ENCODE measurements at places on chromosomes 5 and 9. TPM values are rescaled to one million over a fixed set of nuclear protein-coding genes. Genes with fewer than 3 reads are reported as not detected.

Gene SLC36A3
- total RNA-seq, result not detected

DNA sequence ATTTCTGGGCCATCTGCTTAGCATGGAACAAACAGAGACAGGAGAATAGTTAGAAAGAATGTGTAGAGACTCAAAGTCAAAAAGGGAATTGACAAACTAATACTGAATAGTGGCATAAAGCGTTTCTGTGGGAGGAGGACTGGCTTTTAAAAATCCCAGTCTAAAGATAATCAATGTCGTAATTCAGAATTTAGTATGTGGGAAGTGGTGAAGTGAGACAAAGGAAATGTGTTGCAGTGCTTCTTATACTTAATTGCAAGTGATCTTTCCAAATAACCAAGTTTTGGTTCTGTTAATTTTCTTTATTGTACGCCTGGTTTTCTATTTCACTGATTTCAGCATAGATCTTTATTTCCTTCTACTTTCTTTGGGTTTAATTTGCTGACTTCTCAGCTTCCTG is 133.2 kb downstream of the ENTREP1 start:
- no peak for DNase-seq

Gene PRELID1
- total RNA-seq, result 163 TPM

Gene PCDHB12
- 2.3 TPM for total RNA-seq

DNA sequence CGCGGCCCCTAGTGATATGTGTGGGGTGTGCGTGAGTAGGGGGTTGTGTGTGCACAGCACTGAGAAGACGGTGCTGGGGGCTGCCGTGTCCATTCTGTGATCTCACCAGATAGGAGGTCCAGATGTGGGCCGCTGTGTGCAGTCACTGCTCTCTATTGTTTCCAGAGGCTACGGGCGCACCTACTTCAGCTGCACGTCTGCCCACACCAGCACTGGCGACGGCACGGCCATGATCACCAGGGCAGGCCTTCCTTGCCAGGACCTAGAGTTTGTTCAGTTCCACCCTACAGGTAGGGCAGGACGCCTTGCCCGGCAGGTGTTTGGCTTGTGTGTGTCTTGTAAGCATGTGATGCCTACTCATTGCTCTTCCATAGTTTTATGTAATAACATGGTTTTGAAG is 12.6 kb downstream of the SDHA start:
- no peak for DNase-seq

DNA sequence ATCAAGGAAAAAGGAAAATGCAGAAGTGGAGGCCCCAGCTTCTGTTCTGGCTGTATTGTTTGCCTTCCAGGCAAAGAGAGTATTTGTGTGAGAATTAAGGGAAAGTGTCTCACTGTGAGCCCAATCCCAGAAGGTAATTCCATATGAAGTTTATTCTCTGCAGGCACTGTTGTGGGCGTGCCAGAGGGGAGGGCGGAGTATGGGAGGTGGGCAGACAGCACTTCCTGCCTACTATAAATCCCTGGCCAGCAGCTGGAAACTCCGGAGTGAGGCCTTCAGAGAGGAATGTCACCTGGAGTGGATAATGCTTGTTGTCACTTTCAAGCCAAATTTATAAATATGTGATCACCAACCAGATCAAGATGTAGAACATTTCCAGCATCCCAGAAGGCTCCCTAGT is 209.5 kb downstream of the ARHGAP26 start:
- no peak for DNase-seq

DNA sequence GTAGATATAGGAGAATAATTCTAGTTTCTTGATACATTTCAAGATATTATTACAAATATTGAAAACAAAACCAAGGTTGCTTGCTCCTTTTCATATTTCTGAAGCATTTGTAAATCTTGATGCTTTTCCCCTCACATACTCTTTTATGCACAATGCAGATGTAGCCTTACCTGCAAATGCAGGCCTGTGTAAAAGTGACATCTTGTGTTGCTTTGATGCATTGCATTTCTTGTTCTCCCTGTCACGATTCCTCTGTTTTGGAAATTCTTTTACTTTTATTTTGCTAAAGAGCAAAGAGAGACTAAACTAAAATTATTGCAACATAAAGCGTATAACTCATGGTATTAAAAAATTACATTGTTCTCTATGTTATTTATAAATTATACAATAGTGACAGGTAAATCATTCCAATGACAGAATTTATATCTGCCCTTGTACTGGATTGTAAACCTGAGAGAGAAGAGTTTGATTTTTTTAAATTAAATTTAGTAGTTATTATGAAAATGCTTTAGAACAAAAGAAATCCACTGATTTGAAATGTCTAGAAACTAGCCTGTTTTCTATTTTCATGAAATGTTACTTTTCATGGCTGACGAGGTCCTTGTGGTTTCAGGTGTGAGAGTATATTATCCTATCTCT is 970.0 kb downstream of the MAT2B start:
- DNase-seq, result no peak

- DNase-seq, result no peak
Measured at GRCh38 chr9:112299514-112299913, 33.9 kb downstream of the PTBP3 start.

Gene HNRNPA0
- 67.0 TPM for total RNA-seq
